Retina (tissue), 1 donor: ENCODE measurements at places on chromosomes 1 and 21.

GRCh38 chr1:66729119-66729518, 23.1 kb upstream of the DYNLT5 start:
- DNase-seq: no peak

DNA sequence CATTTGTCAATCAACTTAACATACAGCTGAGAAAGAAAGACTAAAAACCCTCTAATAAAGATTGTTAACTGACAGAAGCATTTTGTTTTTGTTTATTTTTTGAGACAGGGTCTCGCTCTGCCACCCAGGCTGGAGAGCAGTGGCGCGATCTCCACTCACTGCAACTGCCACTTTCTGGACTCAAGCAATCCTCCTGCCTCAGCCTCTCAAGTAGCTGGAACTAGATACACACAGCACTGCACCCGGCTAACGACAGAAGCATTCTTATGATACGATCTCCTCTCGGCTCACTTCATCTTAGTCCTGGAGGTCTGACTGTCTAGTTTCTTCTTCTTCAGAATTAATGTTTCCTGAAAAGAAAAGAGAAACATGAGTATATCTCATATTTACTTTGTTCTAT, 23.5 kb downstream of the RSPH1 start:
- no peak for DNase-seq

DNA sequence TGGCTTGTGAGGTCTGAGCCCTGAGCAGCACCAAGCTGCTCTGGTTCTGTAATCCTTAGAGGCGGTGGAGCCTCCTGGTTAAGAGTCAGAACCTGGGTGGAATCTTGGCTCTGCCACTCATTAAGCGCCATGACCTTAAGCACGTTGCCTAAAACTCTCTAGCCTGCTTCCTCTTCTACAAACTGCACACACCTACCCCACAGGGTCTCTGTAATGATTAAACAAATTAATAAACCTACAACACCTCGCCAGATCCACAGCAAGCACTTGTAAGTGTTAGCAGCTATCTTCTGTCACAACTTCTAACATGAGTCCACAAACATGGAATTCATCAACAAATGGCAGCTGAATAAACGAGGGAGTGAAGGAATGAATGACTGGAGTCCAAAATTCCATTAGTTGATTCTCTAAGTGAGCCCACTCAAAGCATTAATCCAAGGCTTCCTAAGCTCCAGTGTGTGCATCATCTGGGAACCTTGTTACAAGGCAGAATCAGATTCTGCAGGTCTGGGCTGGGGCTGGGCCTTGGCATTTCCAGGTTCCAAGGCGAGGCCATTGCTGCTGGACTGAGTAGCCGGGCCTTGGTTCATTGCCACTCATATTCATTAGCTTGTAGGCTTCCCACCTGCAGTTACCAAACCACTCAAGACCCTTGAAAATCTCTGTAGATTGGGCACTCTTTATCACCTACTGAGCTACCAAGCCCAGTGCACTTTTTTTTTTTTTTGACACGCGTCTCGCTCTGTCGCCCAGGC, 168.6 kb downstream of the HIVEP3 start:
- no peak for DNase-seq

GRCh38 chr1:7621334-7622219, 149.5 kb upstream of the VAMP3 start:
- DNase-seq: no peak

DNA sequence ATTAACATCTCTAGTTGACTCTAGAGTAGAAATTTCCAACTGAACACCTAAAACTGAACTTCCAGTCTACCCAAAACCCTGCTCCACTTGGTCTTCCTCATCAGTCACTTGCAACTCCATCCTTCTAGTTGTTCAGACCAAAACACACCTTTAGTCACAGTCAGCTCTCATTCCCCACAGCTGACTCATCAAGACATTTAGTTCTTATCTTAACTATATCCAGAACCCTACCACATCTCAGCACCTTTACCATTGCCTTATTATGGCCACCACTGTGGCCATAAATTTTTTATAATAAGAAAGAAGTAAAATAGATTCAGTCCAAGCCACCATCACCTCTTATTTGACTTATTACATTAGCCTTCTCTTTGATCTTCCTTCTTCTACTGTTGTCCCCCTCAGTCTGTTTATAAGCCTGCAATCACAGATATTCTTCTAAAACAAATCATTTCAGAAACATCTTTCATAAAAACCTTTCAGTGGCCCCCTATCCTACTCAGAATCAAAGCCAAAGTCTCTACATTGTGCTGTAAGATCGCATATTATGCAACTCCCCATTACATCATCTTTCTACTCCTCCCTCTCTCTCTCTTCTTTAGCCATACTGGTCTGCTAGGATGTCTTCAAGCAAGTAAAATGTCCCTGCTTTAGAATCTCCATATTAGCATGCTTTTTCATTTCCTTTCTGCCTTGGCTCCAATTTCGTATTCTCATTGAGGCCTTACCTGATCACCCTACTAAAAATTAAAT, 275.9 kb downstream of the LRRC40 start:
- DNase-seq: no peak

DNA sequence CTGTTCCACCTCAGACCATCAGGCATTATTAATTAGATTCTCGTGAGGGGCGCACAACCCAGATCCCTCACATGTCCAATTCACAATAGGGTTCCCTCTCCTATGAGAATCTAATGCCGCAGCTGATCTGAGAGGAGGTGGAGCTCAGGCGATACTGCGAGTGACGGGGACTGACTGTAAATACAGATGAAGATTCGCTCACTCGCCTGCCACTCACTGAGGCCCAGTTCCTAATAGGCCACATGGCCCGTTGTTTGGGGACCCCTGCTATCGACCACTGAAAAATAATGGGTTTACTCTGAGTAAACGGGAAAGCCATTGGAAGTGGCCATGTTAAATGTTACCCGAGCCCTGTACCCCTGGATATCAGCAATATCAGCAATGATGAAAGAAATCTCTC, 65.9 kb downstream of the GRIK1 start:
- no peak for DNase-seq
